NCI-H345 (cell line): ENCODE measurements at places on chromosomes 11 and 22.
A peak's percentile ranks its signal among the peaks of the same experiment; 100 is the strongest.

GRCh38 chr22:50314455-50315288 is 7.2 kb upstream of the PLXNB2 start:
- no peak for DNase-seq

DNA sequence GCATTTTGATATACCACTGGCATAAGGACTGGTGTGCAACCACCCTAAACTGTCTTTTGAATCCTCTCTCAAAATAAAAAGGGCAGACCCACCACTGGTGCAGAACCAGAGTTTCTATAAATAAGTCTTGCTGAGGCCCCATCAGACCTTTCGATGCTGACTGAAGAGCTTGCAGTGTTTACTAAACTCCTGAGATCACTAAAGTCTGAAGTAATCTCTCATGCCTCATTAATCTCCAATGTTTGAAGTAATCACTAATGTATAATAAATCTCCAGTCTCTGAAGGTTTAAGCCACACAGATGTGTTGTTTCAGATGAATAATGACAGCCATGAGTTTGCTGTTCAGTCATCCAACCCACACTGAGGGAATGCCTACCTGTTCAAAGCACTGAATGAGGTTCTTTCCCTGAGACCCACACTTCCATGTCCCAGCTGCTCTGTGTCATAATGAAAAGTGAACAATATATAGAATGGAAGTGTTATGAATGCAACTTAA is 50.6 kb upstream of the DEUP1 start:
- DNase-seq, result peak; percentile 94

GRCh38 chr11:130475426-130476053 is 27.1 kb downstream of the ADAMTS15 start:
- DNase-seq, result no peak

DNA sequence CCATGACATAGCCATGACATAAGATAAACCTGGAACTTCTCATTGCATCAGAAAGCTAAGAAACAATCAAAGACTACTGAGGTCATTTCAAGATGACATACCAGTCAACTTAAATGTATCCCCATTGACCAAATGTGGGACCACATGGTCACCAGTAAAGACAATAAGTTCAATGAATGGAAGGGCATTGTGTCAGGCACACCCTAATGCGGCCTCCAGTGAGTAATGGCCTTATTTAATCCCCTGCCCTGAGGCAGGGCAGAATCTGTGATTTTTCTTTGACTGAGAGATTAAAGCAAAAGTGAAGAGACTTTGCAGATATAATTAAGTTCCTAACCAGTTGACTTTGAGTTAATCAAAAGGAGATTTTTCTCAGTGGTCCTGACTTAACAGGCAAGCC is 17.3 kb upstream of the SYT8 start:
- DNase-seq, result no peak

GRCh38 chr11:12005476-12005875 is 3.0 kb downstream of the DKK3 start:
- DNase-seq, result no peak

DNA sequence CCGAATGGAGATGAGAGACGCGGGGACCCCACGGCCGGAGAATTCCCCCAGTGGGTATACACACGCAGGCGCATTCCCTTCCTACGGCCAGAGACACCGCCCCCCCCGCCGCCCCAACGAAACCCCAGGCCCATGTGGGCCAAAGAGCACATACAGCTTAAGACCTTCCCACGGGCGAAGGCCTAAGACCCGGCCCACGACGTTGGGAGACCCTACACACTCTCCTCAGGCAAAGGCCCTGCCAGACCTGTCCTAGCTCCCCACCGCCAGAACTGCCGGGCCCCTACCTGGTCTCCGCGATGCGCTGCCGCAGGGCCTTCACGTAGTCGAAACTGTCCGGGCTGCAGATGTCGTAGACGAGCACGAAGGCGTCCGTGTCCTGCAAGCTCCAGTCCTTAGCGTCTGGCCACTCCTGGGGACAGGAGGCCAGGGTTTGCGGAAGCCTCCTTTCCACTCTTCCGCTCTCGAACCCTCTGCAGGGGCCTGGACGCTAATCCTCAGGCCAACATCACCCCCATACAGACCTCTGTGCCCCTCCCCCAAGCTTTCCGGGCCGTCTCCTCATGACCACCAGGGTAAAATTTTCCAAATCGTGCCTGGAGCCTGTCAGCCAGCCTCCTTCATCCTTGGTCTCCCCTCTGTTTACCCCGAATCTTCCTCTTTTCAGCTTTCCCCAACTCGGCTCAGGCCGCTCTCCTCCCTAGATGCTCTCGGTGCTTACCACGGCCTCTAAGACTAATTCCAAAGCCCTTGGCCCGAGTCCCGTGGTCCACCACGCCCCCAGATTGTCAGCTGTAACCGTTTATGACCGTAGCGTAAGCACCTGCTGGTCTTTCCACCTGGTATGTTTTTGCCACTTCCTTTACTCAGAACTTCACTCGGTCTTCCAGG is 1.7 kb downstream of the RASL10A start:
- DNase-seq, result no peak

DNA sequence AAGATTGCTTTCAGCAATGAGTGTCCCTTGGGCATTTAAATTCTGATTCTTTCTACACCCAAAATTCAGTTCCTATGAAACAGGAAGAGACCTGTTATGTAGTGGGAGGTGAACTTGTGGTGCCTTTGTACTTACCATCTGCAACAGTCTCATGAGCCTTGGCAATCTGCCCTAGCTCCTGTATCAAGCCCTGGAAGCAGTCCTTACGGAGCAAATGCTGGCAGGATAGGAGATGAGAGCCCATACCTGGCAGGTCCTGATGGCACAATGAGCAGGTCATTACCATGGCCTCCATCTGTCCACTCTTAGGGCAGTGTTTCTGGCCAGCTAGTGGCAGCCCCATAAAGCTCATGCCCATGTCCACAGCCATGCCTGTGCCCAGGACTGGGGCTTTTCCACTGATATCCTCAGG is 10.8 kb downstream of the TRIM66 start:
- peak; percentile 66 for DNase-seq

GRCh38 chr11:112797092-112797491 is 164.1 kb upstream of the NCAM1 start:
- no peak for DNase-seq

- DNase-seq, result no peak
Observed at GRCh38 chr11:123799438-123799837, 6.7 kb downstream of the OR6M1 start.

GRCh38 chr11:64260147-64260708 is 8.9 kb downstream of the PLCB3 start:
- DNase-seq, result no peak

- no peak for DNase-seq
Observed at GRCh38 chr11:4677948-4678347, 19.7 kb downstream of the OR51E2 start.

GRCh38 chr22:45548991-45549761 is 46.5 kb downstream of the FBLN1 start:
- no peak for DNase-seq

DNA sequence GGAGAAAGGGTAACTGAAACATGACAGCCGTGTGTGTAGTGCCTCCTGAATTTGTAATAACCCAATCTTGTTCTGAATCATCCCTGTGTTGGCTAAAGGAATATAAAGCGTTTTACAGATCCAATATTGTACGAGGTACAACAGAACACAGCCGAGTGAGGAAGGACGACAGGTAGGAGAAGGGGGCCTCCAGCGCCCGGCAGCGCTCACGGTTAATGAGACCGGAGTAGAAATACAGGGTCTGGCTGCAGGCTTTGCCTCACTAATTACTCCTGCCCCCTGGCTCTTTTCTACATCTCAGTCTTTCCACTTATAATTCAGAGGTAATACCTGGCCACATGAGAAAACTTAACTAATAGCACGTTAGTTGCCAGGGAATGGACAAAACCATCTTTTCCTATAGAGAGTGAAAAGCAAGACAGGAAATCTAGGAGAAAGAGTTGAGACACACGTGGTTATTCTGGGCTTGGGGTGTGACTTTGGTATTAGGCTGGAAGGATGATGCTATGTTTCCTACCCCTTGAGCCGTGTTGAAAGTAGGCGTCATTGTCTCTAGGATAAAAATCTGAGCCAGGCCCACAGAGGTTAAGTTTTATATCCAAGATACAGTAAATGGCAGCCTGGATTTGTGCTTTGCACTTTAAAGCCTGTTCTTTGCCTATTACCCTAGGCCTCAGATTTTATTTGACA is 54.1 kb downstream of the GRIK4 start:
- no peak for DNase-seq

DNA sequence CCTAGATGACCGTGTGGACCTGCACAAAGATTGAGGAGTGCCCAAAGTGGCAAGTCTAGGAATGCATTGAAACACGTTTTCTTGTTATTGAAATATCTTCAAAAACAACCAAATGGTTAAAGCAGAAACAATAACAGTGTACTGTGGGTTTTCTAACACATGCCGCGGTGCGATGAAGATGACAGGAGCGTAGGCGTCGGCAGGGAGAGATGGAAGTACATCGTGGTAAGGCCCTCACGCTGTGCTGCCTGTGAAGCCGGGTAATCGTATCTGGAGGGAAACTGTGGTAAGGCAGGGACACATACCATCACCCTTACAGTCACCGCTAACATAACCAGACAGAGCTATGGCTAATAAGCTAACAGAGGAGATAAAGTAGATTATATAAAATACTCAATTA is 261.4 kb downstream of the TBC1D22A start:
- DNase-seq, result no peak
